ENCODE measurements at places on chromosomes 16 and 17.
A peak's percentile ranks its signal among the peaks of the same experiment; 100 is the strongest.

- no peak for DNase-seq
These were observed 734 bp downstream of the ARHGDIG start for GRCh38 chr16:280991-281659.

- DNase-seq = no peak
These were observed 1.1 kb downstream of the CD79B start for GRCh38 chr17:63930951-63931575.

- DNase-seq = no peak
These were observed 6.2 kb upstream of the TMEM235 start for GRCh38 chr17:78225088-78225865.

DNA sequence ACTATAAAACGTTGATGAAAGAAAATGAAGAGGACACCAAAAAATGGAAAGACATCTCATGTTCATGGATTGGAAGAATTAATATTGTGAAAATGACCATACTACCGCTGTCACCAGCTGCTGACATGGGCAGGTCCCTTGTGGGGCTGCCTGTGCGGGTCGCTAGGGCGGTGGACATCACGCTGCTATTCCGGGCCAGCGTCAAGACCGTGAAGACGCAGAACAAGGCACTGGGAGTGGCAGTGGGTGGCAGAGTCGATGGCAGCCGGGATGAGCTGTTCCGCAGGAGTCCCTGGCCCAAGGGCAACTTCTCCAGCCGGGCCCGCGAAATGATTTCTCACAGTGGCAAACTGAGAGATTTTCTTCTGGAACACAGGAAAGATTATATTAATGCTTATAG is 48.2 kb upstream of the NSRP1 start:
- no peak for DNase-seq

- no peak for DNase-seq
These were observed 8.5 kb downstream of the KIF19 start for GRCh38 chr17:74334393-74335039.

- DNase-seq = no peak
These were observed 1860.3 kb downstream of the TP53TG3F start for GRCh38 chr16:35319536-35320192.

- DNase-seq = no peak
These were observed 1736.4 kb downstream of the TP53TG3F start for GRCh38 chr16:35195864-35196216.

GRCh38 chr16:54076006-54076504 is 210.5 kb downstream of the IRX3 start:
- DNase-seq = no peak

GRCh38 chr16:12362482-12363458 is 386.2 kb downstream of the SNX29 start:
- no peak for DNase-seq

DNA sequence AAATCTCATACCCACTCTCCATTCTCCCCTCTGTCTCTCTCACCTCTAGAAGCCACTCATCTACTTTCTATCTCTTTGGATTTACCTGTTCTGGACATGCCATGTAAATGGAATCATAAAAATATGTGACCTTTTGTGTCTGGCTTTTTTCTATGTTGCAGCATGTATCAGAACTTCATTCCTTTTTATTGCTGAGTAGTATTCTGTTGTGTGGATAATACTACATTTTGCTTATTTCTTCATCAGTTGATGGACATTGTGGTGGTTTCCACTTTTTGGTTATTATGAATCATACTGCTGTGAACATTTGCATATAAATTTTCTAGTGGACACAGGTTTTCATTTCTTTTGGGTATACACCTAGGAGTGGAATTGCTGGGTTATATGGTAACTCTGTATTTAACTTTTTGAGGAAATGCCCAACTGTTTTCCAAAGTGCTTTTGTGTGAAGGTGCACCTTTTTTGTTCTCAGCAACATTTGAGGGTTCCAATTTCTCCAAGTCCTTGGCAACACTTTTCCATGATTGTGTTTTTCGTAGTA is 18.2 kb downstream of the MRTFB start:
- no peak for DNase-seq

- DNase-seq = peak; percentile 50
These were observed 48.8 kb downstream of the PIPOX start for GRCh38 chr17:29091606-29092289.

DNA sequence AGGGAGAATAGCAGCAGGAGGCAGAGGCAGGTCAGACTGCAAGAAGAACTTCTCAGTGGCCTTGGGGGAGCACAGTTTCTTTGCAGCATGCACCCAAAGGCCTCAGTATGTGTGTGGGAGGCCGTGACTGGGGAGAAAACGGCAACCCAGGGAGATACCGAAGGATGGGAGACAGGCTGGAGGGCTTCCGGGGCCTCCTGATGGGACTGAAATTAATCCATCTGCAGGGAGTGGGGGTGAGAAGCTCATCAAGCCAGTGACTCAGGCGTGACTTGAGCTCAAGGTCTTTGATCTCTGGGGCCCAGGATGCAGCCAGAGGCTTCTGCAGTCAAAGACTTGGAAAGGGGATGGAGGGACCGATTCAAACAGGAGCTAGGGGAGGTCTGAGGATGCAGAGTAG is 5.1 kb upstream of the C17orf113 start:
- DNase-seq = no peak

DNA sequence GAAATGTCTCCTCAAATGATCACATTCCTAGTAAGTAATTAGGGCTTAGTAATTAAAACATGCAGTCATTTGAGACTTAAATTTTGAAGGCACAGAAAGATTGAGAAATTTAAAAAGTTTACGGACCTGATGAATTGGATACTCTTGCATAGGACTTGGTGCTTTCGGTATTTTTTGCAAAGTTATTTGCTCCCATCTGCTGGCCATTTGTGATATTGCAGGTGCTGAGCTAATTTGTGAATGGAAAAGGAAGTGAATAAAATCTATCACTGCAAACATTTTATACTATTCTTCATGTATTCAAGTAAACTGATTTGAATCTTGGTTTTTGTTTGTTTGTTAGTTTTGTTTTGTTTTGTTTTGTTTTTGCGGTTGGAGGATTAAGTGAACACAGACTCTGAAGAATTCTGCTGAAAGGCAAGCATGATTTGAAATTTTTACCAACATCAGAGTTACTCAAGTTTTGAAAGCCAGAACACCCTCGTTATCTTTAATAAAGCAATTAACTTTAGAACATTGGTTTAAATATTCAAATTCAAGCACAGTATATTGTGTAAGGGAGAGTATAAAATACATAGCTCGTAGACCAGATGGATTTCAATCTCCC is 689.5 kb upstream of the RBFOX1 start:
- no peak for DNase-seq

GRCh38 chr17:20968913-20969616 is 73.7 kb downstream of the USP22 start:
- DNase-seq = no peak

DNA sequence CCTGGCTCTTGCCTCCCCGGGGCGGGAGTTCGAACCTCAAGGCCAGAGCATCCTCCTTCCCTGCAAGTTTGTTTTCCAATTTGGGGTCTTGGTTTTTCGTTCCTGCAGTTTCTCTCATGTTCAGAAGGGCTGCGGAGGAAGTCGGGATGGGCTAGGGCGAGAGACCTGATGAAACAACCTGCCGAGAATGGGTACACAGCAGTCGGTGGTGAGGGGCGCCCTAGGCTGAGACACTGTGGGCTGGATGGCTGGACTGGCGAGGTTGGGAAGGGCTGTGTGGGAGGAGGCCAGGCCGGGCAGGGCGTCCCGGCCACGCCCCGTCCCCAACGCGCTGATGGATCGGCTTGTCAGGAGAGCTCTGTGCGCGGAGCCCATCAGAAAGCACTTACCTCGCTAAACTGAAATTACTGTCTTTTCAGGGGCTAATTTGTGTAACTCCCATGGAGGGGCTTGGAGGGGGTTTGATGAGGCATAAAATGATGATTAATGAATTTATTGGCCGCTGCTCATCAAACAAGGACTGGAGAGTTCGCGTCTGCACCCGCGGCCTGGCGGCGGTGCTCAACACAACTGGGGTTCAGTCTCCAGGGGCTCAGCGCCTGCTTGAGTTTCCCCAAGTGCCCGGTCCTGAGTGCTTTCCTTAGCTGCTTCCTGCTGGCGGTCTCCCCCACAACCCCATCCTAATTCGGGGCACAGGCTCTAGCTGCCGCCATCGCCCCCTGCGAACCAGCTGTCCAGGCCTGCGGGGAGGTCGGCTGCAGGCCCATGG is 9.0 kb downstream of the IRX5 start:
- DNase-seq = no peak

- DNase-seq = no peak
These were observed 9.1 kb downstream of the ZNF668 start for GRCh38 chr16:31064882-31065461.

- DNase-seq = peak; percentile 68
These were observed at the start of gene SGSM2 for GRCh38 chr17:2336852-2337543. TSS of gene SGSM2 (plus strand) at chr17:2337501. CDS start at chr17:2337689, 188 bp downstream.

- peak; percentile 33 for DNase-seq
These were observed 1.4 kb downstream of the HAGHL start for GRCh38 chr16:728131-728889.

DNA sequence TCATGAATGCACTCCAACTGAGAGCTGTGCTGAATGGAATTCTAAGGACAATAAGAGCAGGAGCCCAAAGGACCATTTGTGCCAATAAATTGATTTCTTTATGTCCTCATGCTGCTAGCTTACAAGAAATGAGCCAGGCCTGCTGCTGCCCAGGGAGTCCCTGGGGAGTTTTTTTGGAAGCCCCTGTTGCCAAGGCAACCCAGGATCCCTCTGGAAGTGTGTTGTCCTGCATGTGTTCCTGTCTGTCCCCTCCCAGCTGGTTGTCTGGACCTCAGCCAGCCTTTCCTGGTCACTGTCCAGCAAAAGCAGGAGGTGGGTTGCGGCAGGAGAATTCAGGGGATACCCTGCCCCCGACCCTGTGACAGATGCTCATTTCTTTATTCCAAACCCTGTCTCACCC is 51.0 kb upstream of the GPRC5B start:
- DNase-seq = no peak

DNA sequence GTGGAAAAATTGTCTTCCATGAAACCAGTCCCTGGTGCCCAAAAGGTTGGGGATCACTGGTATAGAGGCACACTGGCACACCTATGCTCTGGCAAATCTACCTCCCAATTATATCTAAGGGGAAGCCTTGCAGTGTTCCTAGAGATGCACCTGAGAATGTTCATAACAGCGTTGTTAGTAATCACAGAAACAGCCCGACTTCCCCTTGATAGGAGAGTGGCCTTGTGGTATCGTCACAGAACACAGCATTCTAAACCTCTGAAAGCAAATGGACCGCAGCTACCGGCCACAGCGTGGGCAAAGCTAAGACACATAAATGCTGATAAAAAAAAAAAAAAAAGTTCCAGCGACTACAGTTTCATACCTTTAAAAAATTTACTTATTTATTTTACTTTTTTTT is 39.1 kb upstream of the ADGRG1 start:
- no peak for DNase-seq

DNA sequence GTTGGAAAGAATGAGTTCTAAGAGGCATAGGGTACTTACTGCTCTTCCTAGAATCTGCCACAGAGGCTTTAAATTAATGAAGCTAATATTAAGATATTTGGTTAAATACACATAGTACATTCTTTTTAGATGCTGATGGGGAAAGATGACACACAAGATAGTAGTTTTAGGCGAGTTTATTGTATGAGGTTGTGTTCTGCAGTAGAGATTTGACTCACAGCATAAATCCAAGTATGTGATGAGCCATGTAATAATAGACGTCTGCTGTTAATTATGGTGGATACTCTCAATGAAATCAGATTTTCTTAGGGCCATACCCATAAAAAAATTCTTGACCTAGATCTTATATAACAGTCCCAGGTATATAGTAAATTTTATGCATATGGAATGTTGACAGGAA is 8.0 kb downstream of the TNRC6C start:
- DNase-seq = no peak

DNA sequence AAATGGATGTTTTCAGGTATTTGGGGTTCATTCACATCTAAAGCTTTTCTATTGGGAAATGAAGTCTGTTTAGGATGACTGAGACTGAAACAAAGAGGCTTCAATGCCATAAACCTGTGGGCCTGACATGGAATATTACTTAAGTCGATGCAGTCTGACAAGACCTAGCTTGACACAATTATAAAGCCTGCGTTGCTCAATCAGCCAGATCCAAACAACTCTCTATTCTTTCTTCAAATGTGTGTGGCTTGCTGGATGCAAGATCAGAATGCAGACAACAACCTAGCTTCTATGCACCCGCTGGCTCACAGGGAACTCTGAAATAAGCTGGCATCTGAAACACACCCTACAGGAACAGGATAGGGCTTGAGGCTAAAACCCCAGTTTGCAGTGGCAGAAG is 40.0 kb downstream of the RFFL start:
- DNase-seq = no peak

GRCh38 chr17:40181205-40181604 is 3.9 kb downstream of the RAPGEFL1 start:
- no peak for DNase-seq

DNA sequence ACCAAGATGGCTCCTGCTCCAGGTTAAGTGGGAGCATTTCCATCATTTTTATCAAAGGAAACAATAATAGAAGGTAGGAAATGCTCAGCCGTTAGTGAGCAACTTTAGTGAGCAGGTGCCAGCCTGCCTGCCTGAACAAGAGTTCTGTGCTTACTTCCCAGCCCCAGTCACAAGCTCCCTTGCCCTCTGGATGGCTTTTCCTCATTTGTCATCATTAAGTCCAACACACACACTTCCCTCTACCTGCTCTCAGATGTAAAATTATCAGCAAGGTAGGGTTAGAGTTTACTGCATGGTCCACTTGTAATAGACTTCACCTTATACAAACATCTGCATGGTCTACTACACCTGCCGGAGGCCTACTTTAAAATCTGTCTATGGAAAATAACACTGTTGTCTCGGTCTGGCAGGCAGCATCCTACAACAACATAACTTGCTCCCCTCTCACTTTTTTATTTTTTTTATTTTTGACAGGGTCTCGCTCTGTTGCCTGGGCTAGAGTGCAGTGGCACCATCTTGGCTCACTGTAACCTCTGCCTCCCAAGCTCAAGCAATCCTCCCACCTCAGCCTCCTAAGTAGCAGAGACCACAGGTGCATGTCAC is 12.7 kb downstream of the TEX2 start:
- DNase-seq = no peak

DNA sequence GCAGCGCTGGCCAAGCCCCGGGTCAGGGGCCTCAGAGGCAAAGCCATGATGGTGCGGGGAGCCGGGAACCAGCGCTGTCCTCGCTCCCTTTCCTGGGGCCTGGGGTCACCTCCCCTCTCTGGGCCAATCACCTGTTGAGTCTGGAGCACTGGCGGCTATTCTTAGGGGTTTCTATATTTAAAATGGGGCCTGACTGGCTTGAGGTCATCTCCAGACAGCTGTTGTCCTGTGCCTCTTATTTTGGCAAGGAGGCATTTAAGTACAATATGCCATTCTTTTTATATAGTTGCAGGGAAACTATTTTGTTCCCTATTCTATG is at the start of gene COX6A2:
Gene COX6A2, minus strand, starts transcription at position 82 of the 319 bp plus-strand sequence. Its CDS starts 35 bp downstream, at position 47.
- no peak for DNase-seq

GRCh38 chr16:5298202-5298601 is 200.6 kb upstream of the EEF2KMT start:
- no peak for DNase-seq

DNA sequence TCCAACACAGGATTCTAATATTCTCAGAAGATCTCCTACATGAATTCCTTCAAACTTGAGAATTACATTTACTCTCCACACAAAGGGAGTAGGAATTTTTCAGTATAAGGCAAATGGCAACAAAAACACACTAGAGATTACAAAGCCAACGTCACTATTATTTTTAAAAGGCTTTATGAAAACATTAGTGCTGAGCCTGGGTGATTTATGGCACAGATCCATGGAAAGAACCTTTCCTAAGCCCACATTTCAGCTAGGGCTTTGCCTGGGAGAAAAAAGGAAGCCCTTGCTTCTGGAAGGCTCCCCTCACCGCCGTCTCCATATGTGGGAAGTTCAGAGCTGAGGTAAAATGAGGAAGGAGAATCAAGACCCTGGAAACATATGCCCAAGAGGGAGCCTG is 499.4 kb upstream of the HSBP1 start:
- no peak for DNase-seq

GRCh38 chr16:58022601-58023371 is 2.8 kb upstream of the MMP15 start:
- no peak for DNase-seq

Data from NCI-H1436 (cell line).